ENCODE measurements at places on chromosomes 5 and 9.

DNA sequence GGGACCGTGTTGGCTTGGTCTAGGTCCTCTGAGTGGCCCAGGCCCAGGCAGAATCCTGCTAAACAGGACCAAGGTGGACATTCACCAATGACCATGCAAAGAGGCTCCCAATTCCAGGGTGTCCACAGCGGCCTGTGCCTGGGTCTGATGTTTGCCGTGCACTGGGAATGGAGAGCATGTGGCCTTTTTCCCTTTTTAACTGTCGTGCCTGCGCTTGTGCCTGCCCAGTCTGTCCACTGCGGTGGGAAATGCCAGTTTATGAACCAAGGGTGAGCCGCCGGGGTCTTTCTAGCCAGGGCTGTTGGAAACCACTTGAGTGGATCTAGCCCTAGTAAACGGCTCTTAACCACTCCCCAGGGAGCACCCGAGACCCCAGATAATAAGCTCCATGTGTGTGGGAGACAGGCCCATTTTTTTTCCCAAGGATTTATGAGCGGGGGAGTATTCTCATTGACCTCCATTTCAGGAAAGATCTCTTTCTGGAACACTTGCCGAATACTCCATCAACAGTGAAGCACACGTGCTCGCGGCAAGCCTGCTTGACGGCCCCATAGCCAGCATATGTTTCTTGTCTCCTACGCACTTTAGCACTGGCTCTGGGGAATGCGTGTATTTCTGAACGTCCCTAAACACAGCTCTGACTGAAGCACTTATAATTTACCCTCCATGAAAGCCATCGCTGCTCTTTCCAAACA lies 93.2 kb upstream of the PHYKPL start:
- DNase-seq, result no peak

GRCh38 chr9:79975621-79976256 lies 404.0 kb downstream of the TLE4 start:
- DNase-seq, result no peak

DNA sequence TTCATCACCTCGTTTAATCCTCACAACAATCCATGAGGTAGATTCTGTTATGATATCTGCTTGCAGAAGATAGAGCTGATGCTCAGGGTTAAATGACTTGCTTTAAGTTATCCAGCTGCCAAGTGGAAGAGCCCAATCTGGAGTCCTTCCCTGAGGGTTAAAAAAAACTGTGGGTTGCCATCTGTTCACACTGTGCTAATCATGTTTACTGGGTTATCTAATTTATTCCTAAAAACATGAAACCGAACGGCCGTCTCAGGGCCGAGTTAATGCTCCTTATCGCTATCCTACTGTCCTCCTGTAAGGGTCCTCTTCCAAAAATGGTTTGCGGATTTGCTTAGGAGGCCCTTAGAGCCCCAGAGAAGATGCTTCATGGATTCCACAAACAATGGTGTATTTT lies 153.3 kb downstream of the YIPF5 start:
- DNase-seq, result no peak

- no peak for DNase-seq
These were observed 460.7 kb downstream of the ZNF608 start for GRCh38 chr5:124285733-124286132.

DNA sequence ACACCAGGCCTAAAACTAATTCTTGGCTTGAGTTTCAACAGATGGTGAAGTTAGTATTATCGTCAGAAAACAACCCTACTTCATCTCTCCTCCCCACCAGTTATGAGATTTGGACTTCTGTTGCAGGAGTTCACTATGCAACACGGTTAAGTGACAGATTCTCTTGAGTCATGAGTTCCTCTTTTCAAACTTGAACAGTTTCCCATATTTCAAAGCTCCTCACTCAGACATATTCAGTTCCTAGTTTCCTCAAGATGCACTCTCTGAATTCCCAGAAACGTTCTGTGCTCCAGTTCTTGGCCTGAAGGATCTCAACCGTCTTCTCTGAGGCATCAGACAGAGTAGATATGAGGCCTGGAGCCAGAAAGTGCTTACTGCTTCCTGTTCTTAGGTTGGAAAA lies 7.3 kb upstream of the PTGER4 start:
- no peak for DNase-seq

- no peak for DNase-seq
These were observed 145.0 kb upstream of the CDH10 start for GRCh38 chr5:24789611-24790351.

DNA sequence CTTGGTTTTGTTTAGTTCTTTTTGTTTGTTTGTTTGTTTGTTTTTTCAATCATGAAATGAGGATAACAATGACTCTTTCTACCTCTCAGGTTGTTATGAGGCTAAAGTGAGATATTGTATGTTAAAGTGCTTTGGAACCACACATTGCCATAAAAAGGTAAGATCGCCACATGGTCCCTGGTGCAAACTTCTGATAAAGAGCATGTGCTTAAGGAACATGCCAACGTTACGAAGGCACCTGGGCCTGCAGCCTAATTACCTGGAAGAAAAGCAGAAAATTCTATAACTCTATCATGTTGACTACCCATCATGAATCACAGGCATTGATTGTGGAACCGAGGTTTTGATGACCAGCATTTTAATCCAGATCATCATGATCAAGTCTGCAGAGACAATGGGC lies 151.8 kb downstream of the DROSHA start:
- DNase-seq, result no peak

- no peak for DNase-seq
These were observed 6.2 kb upstream of the HAVCR2 start for GRCh38 chr5:157115012-157115411.

DNA sequence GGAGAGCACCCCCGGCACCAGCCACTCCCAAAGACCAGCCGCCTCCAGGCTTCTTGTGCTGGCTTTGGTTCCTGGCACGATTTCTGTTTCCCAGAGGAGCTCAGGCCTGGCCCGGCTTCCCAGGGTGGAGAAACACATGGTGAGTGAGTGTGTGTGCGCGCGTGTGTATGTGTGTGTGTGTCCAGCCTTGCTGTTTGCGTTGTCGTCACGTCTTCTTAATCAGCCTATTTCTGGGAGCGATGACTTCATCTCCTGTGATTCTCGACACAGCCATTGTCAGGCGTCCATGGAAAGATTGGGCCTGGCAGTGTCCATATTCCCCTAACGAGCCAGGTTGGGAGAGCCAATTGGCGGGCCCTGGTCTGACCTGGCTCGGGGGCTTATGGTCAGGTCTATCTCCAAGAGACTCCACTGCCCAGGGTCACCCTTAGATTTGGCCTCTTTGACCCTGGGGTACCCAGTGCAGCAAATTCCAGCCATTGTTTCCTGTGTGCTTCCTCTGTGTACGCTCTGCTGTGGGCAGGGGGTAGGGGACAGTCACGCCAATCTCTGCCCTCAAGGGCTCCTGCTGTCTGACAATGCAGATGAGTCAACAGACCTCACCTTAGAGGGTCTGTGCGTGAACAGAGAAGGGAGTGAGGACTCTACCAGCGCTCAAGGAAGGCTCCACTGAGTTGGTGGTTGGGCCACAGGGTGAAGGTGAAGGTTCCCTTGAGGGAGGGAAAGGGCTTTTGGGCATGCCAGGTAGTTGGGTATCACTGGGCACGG lies 73.8 kb downstream of the DAB2IP start:
- no peak for DNase-seq

DNA sequence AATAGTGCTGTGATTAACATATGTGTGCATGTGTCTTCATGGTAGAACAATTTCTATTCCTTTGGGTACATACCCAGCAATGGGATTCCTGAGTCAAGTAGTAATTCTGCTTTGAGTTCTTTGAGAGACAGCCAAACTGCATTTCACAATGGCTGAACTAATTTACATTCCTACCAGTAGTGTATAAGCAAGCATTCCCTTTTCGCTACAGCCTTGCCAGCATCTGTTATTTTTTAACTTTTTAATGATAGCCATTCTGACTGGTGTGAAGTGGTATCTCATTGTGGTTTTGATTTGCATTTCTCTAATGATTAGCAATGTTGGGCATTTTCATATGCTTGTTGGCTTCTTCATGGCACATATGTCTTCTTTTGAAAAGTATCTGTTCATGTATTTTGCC lies 308.5 kb downstream of the ARRDC3 start:
- no peak for DNase-seq

GRCh38 chr5:85651731-85652130 lies 966.0 kb upstream of the COX7C start:
- no peak for DNase-seq

DNA sequence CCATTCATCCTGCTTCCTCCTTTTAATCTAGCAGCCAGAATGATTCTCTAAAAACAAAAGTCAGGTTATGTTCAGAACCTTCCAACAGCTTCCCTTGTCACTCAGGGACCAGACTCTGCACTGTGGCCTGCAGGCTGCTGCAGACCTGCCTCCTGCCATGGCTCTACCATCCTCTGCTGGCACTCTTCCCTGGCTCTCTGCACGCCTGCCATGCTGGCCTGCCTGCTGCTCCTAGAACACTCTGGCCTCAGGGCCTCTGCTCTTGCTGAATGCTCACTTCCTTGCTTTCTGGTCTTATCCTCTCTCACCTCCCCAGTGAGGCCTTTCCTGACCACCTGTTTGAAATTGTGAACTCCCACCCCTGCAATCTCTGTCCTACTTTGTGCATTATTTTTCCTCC lies 149.4 kb downstream of the CD180 start:
- DNase-seq, result no peak

GRCh38 chr9:121672213-121672612 lies 20.8 kb downstream of the DAB2IP start:
- no peak for DNase-seq

DNA sequence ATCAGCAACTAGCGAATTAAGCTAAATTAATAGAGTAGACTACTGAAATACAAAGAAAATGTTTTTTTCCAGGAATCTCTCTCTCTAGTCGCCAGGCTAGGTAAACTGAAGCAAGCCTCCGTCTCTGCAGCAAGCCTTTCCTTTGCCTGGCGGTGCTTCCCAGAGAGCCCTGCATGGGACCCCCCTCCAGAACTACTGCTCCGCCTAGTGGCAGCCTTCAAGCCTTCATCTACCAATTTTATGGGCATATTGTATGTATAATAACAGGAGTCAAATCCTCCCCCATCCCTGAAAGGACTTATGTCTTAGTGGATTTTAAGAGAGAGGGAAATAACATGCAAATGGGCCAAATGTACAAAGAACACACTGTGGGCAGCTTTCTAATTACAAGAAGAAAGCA lies 241.9 kb downstream of the SAXO1 start:
- no peak for DNase-seq

Data from DMS79 (cell line).